ENCODE measurements at places on chromosomes 13 and 19.

DNA sequence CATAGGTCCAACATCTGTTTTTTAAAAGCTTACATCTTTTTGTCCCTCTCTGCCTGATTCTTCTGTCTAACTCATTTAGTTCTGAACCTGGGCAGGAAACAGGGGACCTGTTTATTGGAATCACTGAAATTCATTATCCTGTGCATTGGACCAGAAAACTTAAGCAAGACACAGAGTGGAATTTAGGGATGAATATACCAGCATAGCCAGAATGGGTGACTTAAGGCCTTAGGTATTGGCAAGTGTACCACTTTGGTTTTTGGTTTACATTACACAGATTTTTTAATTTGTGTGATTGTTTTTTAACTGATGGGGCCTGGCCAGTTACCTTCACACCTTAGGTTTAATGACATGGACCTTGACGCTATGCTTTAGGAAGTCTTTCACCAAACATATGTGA lies 232.5 kb downstream of the GPC5 start:
- no peak for DNase-seq

- no peak for DNase-seq
Measured at GRCh38 chr13:25939961-25940687, 111.7 kb downstream of the SHISA2 start.

DNA sequence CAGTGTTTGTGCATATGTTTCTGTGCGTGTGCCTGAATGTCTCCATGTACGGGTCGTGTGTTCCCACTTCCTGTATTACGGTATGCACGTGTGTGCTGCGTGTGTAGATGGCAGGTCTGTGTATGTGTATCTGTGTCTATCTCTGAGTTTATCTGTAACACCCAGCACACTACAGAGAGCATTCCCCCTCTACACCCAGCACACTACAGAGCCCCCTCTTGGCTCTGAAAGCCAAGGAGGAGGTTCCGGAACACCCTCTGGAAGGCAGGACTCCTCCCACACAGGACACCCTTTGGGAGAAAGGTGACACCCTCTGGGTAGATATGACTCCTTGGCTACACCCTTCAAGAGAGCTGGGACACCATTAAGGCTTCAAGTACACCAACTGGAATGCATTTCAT lies 2.1 kb upstream of the ERFL start:
- no peak for DNase-seq

GRCh38 chr13:32902874-32903273 lies 113.3 kb upstream of the KL start:
- DNase-seq, result no peak

DNA sequence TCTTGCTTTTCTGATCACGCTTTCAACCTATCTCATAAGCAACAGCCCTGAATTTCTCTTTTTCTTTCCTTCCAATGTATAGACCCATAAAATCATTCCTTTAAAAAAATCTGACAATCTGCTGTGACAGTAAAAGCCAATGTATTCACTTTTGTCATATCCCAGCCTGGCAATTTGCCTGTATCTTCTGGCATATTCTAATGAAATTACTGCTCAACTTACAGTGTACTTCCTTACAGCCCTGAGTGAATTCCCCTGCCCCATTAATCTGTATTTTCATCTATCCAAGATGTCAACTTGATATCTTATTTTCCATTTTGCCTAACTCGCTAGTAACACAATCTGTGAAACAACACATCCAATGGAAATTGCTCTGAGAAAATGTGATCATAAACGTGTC lies 18.0 kb upstream of the SERP2 start:
- no peak for DNase-seq

DNA sequence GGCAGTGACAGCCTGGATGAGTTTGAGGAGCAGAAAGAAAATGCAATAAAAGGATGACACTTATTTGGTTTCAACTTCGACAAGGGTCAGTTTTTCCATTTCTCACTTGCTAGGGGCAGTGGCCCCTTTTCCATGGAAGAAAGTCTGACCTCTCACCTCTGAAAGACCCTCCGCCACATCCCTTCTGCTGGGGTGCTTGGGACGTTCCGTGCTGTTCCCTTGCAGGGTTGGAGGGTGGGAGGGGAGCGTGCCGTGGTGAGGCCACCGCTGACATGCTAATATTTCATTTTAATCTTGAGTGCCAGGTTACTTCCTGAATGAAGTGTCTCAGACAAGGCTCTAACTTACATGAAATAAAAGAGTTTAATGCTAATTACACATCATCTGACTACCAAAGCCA lies 5.2 kb upstream of the ZNF536 start:
- DNase-seq, result no peak

GRCh38 chr19:7801020-7801570 lies 28.9 kb upstream of the EVI5L start:
- DNase-seq, result no peak

DNA sequence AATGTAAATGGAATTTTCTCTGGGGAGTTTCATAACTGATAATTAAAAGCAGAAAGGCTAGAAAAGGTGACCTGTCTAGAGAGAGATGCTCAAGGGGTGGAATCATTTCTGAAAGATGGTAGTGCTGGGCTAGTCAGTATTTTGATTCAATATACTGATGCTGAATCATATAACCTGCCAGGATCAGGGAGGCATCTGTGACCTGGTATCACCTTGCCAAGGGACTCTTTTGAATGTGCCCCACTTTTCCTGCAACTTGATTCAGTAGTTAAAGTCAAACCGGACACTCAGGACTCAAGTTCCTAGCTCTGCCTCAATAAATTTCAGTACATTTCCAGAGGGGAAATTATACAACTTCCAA lies 15.8 kb downstream of the LCP1 start:
- no peak for DNase-seq

- no peak for DNase-seq
Measured at GRCh38 chr13:50366488-50367174, 351.4 kb downstream of the KCNRG start.

DNA sequence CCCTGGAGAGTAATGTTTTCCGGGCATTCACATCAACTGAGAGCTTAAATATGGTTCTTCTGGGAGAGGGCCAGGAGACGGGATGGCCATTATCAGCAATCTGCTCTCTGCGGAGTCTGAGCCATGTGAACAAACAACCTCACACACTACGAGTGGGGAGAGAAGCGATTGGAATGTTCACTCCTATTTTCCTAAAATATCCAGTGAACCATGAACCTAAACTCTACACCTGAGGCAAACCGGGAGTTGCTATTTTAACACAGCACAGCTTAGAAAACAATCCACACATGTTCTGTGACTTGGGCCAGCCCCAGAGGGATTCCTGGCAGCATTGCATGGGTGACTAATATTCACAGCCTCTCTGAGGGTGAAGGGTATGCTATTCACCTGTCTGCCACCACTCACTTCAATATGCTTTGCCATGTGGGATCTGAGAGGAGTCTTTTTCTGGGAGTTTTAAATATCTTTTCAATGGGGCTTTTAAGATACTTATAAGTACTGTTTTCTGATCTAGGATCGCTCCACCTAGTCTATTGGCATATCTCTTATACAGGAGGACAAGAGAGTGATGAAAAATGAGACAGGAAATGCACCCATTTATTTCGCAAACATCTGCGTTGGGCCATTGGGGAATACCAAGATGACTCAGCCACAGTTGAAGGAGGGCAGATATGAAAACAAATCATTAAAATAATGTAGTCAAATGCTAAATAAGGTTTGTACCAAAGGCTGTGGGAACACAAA lies 72.6 kb upstream of the SERP2 start:
- no peak for DNase-seq

- no peak for DNase-seq
Measured at GRCh38 chr13:68597641-68598040, 1367.5 kb upstream of the PCDH9 start.

- DNase-seq, result no peak
Measured at GRCh38 chr13:95447814-95448213, 104.7 kb upstream of the CLDN10 start.

GRCh38 chr13:112664501-112665203 lies 25.2 kb upstream of the ATP11A start:
- no peak for DNase-seq

DNA sequence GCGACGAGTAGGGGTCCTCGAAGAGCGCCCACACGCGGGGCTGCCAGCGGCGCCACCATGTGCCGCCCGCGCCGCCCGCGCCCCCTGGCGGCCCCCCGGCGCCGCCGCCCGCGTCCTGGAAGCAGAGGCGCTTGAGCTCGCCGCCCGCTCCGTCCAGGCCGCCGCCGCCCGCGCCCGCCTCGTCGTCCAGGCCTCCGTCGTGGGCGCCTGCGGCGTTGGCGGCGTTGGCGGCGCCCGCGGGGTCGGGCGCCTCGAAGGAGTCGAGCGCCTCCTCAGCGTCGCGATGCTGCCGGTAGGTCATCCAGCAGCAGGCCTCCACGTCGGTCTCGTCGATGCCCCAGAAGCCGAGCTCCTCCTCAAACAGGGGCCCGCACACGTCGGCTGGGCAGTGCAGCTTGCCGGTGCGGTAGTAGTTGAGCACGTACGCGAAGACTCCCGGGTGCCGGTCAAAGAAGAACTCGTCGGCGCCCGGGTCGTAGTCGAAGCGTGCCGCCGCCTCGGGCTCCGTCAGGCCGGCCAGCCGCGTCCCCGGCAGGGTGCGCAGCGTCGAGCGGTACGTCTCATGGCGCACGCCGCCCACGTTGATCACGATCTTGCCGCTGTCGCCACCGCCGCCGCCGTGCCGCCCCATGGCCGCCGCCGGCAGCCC lies 829 bp downstream of the KCNC3 start:
- peak; percentile 36 for DNase-seq

DNA sequence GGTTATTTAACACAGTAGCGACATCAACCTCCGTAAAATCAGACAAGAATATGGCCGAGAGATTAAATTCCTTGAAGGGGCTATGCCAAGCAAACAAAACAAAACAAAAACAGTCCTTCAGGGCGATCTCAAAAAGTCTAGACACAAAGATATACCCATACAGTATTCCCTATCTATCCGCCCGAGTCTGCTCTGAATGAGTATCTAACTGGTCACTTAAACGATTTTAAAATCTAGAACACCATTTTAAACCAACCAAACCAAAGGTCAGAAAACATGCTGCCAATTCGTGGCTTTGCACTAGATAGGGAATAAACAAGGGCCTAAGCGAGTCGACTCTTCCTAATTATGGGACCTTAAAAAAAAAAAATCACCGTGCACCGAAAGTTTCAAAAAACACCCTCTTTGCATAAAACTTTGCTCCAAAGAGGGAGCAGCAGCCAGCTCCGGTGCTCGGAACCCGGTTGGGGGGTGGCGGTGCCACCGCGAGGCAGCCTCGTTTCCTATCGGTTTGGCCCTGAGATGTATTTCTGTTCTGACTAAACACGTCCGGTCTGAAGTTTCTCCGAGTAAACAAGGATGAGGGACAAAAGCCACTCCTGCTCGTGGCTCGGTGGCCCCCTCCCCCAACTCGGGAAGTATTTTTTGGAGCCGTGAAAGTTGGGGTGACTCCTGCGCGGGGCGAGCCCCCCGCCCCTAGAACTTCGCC lies 1.8 kb downstream of the HMGB1 start:
- peak; percentile 45 for DNase-seq

DNA sequence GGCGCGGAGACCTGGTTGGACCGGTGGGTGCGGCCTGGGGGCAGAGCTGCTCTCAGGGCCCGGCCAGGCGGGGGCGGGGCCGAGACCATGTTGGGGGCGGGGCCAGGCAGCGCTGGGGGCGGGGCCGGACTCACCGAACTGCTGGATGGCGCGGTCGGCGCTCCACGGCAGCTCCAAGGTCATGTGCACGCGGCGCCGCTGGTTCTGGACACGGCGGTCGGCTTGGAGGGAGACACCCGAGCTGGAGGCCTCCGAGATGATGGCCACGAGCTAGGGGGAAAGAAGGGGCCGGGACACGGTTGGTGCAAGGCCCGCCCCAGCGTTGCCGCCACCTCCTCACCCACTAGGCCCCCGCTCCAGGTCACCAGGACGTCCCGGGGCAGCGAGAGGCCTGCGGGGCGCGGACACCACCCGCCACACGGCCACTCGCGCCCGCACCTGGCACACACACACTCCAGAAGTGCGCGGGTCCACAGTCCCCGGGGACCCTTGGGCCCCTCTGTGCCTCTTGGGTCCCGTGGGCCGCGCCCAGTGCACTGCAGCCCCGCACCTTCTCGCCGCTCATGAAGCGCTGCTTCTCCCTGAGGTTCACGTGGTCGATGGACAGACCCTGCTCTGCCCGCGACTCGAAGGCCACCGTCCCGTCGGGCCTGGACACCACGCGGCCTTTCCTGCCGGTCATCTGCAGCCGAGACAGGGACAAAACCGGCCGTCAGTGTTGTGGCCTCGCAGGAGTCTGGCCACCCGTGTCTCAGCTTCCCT lies 8.7 kb downstream of the GPX4 start:
- no peak for DNase-seq

- DNase-seq, result no peak
Measured at GRCh38 chr13:48977973-48978372, 2.3 kb downstream of the FNDC3A start.

DNA sequence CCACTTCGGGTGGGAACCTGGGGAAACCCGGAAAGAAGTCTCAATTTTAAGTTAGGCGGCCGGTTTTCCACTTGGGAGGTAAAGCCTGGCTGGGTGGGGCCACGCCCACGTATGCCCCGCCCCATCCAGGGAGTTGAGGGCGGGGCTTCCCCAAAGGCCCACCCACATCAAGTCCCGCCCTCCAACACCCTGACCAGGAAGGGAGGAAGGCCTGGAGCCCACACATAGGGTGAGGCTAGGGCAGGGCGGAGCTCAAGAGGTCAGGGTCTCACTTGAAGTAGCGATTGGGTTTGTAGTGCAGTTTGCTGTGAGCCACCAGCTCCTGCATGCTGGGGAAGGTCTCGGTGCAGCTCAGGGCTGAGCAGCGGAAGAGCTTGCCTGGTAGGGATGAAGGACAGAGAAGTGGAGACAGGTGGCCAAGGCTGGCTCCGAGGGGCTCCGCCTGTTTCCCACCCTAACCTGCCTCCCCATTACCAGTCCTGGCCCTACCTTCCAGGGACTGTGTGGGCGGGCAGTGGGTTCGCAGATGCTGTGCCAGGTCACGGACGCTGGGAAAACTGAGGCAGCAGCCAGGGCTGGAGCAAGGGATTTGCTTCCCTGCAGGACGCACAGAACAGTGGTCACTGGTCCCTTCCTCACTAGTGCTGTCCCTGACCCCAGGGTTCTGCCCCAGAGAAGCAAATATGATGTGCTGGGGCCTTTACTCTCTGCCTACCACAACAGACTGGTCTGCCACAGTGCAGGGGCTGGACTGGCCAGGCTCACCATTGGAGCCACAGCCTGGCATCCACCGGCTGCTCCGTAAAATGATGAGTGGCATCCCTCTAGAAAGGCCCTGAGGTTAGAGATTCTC lies 1.6 kb downstream of the ZNF414 start:
- DNase-seq, result no peak

DNA sequence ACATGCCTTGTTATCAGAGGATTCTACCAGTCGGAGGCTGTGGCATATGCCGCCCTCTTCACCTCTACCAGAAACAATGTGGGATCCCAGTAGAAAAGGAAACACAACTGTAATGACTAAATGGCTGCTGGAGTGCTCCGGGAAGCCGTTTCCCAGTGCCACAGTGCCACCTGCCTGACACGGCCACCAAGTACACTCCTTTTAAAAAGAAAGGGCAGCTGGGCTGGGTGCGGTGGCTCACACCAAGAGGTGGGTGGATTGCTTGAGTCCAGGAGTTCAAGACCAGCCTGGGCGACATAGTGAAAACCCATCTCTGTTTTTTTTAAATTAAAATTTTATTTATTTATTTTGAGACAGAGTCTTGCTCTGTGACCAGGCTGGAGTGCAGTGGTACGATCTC lies 67.3 kb downstream of the TRPM4 start:
- no peak for DNase-seq

- DNase-seq, result no peak
Measured at GRCh38 chr13:39811051-39811450, 155.6 kb downstream of the COG6 start.

- DNase-seq, result no peak
Measured at GRCh38 chr13:97445522-97446187, 11.7 kb downstream of the RAP2A start.

Measured in stimulated activated naive CD4-positive, alpha-beta T cell (primary cell).